ENCODE measurements at places on chromosomes 6 and 20. TPM values are rescaled to one million over a fixed set of nuclear protein-coding genes. Genes with fewer than 3 reads are reported as not detected.

Gene PHACTR1
- total RNA-seq = 34.2 TPM

Gene ERVFRD-1
- under 0.01 TPM for total RNA-seq

Gene EYS
- under 0.01 TPM for total RNA-seq

Gene C2
- total RNA-seq = 0.54 TPM

Gene FAM50B
- total RNA-seq = 23.2 TPM

Gene HCRTR2
- not detected for total RNA-seq

Gene SRF
- 35.0 TPM for total RNA-seq

Gene CRIP3
- total RNA-seq = 0.27 TPM

Gene ANKEF1
- total RNA-seq = 1.3 TPM

Gene GPSM3
- total RNA-seq = 58.7 TPM
